Activated CD4-positive, alpha-beta T cell treated with anti-CD3 and anti-CD28 coated beads, Interleukin-2, amount 50 U/mL, for 24 hours (primary cell): ENCODE measurements at places on chromosomes 7 and 10.

DNA sequence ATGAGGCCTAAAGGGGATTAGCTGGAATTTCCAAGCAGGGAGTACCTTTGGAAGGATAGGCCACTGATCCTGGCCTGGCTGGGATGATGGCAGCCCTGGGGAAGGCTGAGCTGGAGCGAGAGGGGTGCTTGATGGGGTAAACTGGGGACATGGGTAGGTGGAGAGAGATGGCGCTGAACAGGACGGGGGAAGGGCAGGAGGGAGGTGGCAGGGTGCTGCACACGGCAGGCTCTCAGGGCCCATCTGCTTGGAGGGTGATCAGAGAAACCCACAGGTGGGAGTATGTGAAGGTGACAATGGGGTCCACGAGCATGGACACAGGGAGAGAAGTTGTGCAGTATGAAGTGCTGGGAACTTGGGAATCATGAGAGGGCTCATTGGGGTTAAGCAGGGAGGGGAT lies 10.3 kb downstream of the MAT1A start:
- no peak for DNase-seq

- DNase-seq = no peak
Measured at GRCh38 chr10:1661859-1662437, 75.4 kb downstream of the ADARB2 start.

DNA sequence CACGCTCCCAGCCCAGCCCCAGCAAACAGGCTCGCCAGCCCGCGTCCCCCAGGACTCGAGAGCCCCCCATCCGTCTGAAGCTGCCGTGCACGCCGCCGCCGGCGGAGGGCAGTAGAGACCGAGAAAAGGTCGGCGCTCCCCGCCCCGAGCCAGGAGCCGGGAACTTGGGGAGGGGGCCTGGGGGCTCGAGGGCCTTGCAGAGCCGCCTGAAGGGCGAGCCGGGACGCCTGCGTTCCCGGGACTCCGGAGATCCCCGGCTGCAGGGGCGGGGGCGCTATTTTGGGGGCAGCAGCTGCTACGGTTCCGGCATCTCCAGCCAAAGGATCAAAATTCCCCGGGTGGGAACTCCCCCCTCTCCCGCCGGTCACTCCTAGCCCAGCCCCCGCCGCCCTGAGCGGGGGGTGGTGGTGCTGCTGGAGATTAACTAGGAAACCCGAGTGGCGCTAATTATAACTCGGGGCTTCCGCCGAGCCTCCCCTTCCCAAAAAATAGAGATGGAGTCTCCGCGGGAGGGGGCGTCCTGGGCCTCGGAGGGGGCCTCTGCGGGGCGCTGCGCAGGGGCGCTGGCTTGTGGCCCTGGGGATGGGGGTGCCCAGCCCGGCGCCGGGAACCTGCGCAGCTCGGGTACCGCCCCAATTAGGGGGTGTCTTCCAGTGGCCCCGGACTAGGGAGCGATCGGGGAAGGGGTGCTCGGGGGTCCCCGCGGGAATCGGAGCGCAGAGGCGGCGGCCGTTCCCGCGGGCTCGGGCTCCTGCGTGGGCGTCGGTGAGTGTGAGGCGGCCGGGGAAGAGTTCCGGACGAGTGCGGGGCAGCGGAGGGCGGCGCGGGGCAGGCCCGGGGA lies 608 bp downstream of the ACHE start:
- no peak for DNase-seq

DNA sequence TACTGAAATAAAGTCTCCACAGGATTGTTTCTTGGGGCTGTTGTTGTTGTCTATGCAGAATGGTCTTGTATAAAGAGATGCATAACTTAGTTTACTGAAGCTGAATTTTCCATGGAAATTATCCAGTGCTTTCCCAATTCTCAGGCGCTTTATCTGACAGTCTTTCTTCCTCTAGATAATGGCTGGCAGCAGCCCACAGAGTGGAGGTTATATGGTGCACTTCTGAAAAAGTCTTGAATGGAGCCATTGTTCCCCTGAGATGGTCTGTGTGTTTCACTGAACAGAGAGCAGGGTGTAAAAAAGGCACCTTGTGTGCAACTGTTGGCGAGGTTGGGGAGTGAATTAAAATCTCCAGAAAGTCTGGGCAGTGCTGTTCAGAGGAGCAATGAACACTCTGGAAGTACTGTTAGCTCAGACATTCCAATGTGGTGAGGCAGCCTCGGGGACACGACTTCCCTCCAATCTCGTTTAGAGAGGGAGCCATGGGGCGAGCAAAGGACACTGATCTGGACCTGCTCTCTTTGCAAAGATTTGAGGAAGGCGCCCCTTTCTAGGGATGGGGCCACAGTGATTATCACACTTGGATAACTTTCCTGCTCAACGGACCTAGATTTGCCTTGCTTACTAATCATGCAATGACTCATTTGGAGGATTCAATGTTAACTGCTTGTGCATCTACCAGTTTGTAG lies 2.0 kb upstream of the PLCE1 start:
- no peak for DNase-seq

DNA sequence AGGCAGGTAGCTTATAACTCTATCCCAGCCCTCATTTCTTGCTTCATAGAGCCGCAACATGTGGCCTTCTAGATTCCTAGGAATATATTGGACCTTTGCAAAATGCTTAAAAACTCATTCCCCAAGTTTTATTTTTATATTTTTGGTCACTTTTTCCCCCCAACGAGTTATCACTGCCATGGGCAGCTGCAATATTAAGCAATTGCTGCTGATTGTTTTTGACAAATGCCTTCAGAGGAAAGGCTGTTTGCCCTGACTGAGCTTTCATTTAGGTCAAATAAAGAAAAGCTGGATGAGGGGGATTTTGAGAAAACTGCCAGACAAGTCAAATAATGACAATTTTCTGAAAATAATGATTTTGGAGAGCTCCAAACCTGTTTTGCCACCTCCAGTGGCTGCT lies 976.9 kb upstream of the MBL2 start:
- DNase-seq = no peak

- DNase-seq = no peak
Measured at GRCh38 chr10:1454428-1454827, 282.9 kb downstream of the ADARB2 start.

DNA sequence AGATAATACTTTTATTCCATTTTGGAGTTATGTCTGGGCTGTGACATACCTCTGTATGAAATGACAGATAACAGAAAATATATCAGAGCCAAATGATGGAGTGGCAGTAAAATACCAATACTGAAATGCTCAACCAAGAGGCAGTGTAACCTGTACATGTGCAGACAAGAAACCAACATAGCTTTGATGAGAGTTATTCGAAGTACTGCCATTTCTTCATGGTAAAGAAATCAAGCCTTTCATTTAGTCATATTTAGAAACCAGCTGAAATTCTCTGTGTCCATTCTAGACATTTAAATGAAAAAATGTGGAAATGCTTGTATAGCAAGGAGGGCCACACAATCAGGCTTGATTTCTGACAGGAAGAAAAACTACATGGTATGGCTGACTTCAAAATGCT lies 127.1 kb upstream of the PTPRZ1 start:
- DNase-seq = no peak

GRCh38 chr10:133592716-133593115 lies 27.3 kb upstream of the SYCE1 start:
- DNase-seq = no peak

DNA sequence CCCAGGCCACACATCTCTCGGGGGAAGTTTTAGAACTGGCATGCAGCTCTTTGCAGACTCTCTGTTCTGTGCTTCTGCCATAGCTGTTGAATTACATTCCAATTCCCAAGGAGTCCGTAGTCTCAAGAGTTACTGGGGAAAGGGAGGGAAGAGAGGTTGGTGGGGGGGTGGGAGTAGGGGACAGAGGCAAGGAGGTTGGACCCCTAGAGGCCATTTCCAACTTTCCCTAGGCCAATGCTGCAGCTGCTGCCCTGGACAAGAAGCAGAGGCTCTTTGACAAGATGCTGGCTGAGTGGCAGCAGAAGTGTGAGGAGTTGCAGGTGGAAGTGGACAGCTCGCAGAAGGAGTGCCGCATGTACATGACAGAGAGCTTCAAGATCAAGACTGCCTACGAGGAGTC lies 23.8 kb downstream of the MYH16 start:
- no peak for DNase-seq

GRCh38 chr10:110279407-110279986 lies 25.2 kb downstream of the SMNDC1 start:
- peak; percentile 32 for DNase-seq

GRCh38 chr7:66557214-66558200 lies 71.2 kb upstream of the KCTD7 start:
- peak; percentile 61 for DNase-seq

GRCh38 chr7:164882-165660 lies 27.3 kb upstream of the FAM20C start:
- no peak for DNase-seq

DNA sequence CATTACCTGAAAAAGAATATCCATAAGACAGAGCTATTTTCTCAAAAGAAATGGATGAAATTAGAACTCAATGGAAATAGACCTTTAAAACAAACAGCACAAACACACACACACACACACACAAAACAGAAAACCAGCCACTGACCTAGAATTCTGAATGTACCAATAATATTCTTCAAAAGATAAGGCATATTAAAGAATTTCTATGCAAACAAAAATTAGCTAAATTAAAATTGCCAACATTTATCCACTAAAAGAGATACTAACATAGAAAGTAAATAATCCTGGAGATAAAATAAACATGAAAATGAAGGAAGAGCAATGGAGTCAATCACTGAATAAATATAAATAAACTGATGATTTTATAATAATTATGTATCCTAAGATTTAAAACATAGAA lies 431.2 kb downstream of the SH2D4B start:
- no peak for DNase-seq

- no peak for DNase-seq
Measured at GRCh38 chr10:15625261-15625660, 94.5 kb downstream of the ITGA8 start.

DNA sequence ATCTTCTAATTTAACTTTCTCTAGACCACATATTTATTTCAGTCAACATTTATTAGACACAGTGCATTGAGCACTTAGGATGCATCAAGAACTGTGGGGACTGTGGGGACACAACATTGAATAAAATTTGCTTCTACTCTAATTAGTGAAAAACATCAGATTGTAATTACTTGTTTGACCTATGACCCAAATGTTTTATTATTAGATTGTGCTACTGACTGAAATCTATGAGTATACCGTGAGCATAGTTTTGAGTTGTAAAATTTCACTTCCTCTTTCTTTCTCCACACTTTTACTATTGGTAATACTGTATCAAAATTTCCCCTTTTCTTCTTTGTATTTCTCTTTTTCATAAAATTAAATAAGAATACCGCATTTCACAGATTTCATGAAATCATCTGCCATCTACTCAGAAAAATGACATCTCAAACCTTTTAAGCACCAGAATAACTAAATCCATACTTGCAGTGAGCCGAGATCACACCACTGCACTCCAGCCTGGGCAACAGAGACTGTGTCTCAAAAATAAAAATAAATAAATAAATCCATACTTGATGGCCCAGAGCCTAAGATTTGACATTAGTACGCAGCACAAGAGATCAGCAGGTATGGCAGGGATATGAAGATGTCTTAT lies 25.4 kb upstream of the INPP5F start:
- no peak for DNase-seq

DNA sequence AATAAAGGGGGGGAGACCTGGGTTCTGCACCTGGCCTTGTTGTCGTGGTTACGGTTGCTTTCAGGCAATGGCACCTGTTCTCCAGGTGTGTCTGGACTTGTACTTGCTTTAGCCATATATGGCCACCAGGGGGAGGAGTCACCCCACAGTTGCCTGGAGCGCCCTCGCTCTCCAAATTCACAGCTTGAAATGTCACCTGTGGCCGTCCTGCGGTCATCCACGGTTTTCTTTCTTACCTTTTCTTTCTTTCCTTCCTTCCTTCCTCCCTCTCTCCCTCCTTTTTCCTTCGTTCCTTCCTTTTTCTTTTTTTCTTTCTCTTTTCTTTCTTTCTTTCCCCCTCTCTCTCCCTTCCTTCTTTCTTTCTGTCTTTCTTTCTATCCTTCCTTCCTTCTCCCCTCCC lies 157.2 kb upstream of the ZNF92 start:
- DNase-seq = no peak

DNA sequence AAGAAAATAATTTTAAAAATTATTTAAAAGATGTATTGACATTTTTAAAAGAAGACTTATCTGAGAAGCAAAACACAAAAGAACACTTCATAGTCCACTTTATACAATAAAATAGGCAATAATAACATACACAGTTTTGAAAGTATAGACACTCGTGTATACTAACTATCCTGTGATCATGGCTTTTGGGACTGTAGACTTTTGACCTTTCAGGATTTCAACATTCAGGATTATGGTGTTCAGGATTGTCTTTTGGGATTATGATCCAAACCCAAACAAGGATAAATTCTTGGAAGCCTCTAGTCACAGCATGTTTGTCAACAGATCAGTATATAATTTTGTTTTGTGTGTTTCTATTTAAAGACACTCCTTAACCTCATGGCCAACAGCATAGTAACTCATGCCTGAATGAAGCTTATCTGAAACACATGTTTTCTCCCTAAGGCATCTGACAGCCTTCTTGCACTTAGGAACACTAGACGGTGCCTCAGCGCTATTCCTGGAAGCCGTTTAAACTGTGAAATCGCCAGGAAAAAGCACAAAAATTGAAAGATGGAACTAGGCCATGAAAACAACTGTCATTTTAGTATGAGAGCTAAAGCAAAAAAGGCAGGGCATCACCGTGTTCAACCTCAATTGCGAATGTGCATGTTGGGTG lies 29.9 kb downstream of the GSAP start:
- DNase-seq = no peak

DNA sequence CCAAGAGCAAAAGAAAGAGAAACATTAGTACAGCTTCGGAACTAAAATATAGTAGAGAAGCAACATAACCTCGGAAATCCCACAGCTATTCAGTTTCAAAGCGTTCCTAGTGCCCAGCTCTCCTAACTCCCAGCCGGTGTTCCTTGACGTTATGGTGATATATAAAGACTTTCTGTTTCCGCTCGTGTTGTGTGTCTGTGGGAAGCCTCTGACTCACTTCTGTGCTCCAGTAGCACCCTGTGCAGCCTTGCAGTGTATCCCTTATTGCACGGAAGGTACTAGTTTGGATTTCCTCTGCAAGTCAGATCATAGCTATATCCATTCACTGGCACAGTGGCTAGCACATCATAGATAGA lies 535 bp downstream of the ASAH2B start:
- DNase-seq = peak; percentile 29

- no peak for DNase-seq
Measured at GRCh38 chr10:86374664-86375063, 8.1 kb upstream of the GRID1 start.

- DNase-seq = no peak
Measured at GRCh38 chr7:105322655-105323277, 66.0 kb downstream of the SRPK2 start.

DNA sequence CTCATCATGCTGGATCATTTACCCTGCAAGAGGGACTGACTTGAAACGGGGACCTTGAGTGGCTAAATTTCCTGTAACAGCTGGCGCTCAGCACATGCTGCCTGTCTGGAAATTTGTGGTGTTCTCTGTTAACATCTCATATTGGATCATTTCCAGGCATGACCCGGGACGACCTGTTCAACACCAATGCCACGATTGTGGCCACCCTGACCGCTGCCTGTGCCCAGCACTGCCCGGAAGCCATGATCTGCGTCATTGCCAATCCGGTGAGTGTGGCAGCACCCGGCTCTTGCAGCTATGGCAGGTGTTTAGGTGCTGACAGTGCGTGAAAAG lies 9.9 kb downstream of the MDH2 start:
- no peak for DNase-seq
